ENCODE measurements at places on chromosomes 13 and 19. TPM values are rescaled to one million over a fixed set of nuclear protein-coding genes. Genes with fewer than 3 reads are reported as not detected.

Gene MEIOSIN
- not detected for total RNA-seq

Gene PLEKHF1
- 13.5 TPM for total RNA-seq

Gene ZNF837
- total RNA-seq = 7.3 TPM

Gene CEACAM7
- 0.99 TPM for total RNA-seq

Gene SLC5A5
- not detected for total RNA-seq

Gene GTPBP3
- total RNA-seq = 127 TPM

Gene PARP4
- total RNA-seq = 32.7 TPM

Gene CEBPA
- total RNA-seq = 73.2 TPM

Gene PKN1
- total RNA-seq = 82.5 TPM

Gene BST2
- total RNA-seq = 43.6 TPM

Gene PTPRH
- total RNA-seq = 15.8 TPM

Gene CNN1
- total RNA-seq = 10.9 TPM

Gene CEACAM20
- not detected for total RNA-seq

Gene ATCAY
- total RNA-seq = 1.6 TPM

Gene MYH14
- 40.9 TPM for total RNA-seq

Gene MIPEP
- total RNA-seq = 14.8 TPM

Gene PLEKHG2
- 6.7 TPM for total RNA-seq

Gene SLITRK5
- total RNA-seq = 0.33 TPM

Gene ADGRE3
- not detected for total RNA-seq

Gene ZNF426
- 4.2 TPM for total RNA-seq

Gene VAV1
- total RNA-seq = 5.6 TPM

Gene UPK1A
- total RNA-seq = not detected

Gene ABHD17A
- total RNA-seq = 100 TPM

Gene C19orf73
- not detected for total RNA-seq

Gene ZNF442
- 2.9 TPM for total RNA-seq

Gene CADM4
- 2.0 TPM for total RNA-seq

Gene ZSCAN4
- total RNA-seq = not detected

Gene GRAMD1A
- 90.8 TPM for total RNA-seq

All from body of pancreas (tissue), 4 donors.